Neural crest cell (in vitro differentiated cells): ENCODE measurements at places on chromosomes 3 and 15.

DNA sequence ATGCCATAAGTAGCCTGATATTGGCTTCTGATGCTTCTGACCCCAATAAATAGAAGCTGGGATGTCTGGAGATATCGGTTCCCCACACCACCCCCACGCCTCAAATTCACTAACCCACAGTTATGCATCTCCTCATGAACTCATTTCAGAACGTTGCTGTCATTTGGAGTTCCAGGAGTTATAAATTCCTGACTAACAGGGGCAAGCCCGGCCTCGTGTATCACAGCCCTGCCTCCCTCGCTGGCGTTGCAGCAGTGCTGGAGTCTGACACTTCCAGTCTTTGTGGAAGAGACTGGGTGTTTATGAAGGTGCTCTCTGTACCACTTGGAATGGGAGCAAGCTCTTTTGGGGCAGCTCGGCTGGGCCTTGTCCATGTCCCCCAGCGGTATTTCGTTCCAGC, 101.0 kb downstream of the ANP32A start:
- no peak for DNase-seq

DNA sequence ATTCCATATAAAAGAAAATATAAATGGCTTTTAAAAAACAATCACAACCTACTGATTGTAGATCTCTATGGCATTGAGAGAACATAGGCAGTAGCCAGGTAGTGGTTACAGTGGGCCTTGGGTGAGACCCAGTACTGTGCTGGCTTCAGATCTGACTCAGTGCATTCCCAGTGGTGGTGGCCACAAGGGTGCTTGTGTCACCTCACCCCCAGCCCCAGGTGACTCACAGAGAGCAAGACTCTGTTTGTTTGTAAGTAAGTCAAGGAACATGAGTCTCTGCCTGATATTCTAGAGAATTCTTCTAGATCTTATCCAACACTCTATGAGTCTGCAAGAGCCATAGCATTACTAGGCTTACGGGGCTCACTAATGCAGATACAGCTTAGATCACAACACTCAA, 118.8 kb upstream of the AZI2 start:
- no peak for DNase-seq

GRCh38 chr3:108441518-108441917, 68.9 kb downstream of the MYH15 start:
- no peak for DNase-seq

- DNase-seq, result no peak
Measured at GRCh38 chr15:94476686-94477085, 245.3 kb downstream of the MCTP2 start.

DNA sequence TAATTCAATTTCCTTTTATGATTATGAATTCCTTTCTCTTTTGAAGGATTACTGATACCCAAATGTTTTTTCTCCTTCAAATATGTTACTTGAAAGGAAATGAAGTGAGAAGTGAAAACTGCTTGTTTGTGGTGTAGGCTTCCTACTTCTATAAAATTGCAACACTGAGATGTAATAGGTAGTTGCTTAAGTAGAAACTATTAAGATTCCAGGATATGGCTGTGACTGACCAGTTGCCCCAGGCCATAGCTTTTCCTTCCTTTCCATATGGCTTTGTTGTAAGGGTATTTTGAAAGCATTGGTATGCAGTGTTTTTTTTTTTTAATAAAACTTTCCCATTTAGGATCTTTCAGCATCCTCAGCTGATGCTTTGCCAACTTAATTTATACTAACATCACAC, 28.5 kb downstream of the DNAJC13 start:
- DNase-seq, result no peak

- DNase-seq, result no peak
Measured at GRCh38 chr3:117463276-117464115, 753.9 kb downstream of the TUSC7 start.

DNA sequence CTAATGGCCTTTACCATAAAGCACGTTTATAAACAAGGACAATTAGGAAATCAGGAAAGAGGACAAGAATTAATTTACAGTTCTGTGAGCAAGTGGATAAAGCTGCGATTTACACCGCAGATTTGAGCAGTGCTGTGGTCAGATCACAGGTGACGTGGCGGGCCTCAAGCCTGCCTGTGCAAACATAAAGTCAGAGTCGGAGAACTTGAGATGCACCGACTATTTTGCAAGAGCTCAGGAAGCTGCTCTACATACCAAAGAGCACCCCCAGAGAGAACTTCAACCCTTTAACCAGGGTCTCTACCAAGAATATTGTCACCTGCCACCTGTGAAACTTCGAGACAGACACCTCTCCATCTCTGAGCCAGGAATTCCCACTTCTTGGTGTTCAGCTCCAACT, 35.7 kb downstream of the MECOM start:
- DNase-seq, result no peak

DNA sequence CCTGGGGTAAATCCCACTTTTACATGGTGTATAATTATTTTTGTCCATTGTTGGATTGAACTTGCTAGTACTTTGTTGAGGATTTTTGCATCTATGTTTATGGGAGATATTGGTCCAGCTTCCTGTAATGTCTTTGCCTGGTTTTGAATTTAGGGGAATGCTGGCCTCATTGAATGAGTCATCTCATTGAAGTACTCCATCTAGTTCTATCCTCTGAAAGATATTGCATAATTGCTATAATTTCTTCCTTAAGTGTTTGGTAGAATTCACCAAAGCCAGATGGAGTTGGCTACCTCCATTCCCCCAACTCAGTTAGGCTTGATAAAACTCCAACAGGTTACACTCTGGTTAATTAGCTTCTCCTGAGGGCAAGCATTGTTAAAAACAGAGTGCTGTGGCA, 237.4 kb upstream of the TGFBR2 start:
- no peak for DNase-seq

GRCh38 chr3:150299201-150299600, 108.9 kb upstream of the TSC22D2 start:
- no peak for DNase-seq
